ENCODE measurements at places on chromosomes 7 and 10.
A peak's percentile ranks its signal among the peaks of the same experiment; 100 is the strongest.

GRCh38 chr7:133354546-133355324, 101.9 kb downstream of the EXOC4 start:
- no peak for DNase-seq

DNA sequence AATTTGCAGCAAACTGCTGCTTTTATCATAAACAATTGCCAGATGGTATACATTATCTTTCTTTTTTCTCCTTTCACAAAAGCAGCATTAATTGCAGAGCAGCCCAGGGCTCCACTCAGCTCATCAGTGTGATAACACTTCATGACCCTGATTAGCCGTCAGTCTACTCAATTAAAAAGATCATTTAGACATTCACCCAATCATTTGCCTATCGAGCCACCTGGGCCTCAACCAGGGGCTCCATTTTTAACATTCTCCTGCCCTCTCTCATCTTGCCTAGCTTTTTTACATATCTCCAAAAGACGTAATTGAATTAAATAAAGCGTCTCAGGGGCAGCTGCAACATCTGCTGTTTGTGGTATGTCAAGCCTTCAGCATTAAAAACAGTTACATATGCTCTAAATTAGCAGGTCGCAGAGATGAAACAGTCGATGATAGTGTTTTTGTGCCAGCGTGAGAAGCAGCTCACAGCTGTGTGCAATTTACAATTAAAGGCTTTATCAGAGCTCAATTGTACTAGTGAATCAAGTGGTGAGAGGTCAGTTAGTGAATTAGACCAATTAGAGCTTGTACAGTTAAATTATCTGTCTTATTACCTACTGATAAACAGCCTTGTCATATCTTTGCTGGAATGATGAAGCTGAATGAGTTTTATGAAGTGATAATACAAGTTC, 522.5 kb downstream of the ETV1 start:
- DNase-seq: no peak

- DNase-seq: no peak
These were observed 183.1 kb upstream of the YAE1 start for GRCh38 chr7:39383136-39383535.

DNA sequence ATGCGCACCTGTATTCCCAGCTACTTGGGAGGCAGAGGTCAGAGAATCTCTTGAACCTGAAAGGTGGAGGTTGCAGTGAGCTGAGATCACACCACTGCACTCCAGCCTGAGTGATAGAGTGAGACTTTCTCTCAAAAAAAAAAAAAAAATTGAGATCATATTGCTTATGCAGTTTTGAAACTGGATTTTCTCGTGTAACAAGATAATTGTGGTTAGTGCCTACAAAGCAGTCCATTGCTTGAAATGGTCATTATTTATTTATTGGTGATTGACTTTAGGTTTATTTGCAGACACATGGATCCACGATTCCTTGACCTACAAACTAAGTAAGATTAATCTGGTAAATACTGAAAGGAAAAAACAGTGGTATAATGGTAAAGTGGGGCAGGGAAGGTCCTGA, 149.8 kb downstream of the TAX1BP1 start:
- DNase-seq: no peak

GRCh38 chr7:116809636-116810266, 52.6 kb upstream of the CAPZA2 start:
- peak; percentile 84 for DNase-seq

DNA sequence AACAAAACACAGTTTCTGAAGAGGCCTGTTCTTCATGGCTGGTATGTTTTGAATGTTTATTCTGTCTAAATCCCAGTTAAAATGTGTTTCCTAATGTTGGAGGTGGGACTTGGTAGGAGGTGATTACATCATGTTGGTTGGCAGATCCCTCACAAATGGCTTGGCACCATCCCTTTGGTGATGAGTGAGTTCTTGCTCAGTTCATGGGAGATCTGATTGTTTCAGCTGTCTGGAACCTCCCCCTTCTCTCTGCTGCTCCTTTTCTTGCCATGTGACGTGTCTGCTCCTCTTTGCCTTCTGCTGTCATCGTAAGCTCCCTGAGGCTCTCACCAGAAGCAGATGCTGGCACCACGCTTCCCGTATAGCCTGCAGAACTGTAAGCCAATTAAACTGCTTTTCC, 383.6 kb upstream of the TPK1 start:
- DNase-seq: no peak

DNA sequence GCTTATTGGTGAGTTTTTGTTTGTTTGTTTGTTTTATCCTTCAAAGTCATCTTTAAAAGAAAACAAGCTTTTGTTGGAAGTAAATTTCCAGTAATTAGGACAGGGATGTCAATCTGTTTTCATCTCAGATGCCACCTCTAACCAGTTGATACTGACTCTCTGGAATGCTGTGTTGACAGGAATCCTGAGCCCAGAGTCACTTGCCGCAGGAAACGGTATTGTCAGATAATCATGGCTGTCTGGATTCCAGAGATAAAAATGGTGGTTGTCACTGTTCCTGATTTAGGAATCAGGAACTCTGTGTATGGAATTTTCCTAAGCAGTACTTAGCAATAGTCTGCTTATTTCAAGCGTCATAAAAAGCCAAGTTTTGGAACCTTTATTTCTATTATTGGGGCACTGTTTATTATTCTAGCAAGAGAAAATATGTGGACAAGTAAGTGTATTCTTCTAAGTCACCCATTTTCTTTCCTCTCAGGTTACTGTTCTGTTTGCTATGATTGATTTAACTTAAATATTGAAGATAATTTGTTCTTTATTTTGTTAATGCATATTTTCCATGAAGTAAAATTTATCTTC, 39.2 kb downstream of the CDC123 start:
- no peak for DNase-seq

DNA sequence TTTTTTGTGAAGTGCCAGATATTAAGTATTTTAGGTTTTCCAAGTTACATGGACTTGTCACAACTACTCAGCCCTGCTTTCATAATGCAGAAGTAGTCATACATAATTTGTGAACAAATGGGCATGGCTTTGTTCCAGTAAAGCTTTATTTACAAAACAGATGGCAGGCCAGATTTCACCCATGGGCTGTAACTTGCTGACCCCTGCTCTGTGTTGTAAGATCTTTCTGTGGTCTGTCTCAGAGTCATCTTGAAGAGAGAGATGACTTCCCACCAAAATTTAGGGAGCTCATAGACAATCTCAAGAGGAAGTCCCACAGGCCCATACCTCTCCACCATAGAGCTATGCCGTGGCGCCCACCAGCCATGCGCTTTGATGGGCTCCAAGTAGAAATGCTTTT, 616.1 kb downstream of the LRMDA start:
- no peak for DNase-seq

DNA sequence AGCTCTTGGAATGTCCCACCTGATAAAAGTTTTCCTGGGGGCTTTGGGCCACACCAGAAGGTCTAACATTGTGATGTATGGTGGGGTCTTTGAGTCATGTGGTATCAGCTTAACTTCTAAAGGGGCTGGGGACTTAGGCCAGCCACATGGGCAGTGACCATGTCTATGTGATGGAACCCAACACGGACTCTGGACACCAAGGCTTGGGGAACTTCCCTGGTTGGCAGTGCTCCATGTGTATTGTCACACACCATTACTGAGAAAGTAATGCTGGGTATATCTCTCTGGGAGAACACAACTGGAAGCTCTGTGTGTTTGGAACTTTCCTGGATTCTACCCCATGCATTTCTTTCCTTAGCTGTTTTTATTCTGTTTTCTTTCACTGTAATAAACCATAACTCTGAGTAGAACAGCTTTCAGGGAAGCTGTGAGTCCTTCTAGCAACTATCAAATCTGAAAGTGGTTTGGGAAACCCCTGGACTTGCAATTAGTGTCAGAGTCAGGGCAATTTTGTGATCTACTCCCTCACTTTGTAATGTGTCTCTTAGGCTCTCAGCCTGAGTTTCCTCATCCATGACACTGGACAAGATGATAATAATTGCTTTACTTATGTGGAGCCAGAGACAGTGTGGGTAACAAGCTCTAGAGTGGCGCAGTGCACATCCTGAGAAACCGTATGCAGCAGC, 28.4 kb upstream of the AGK start:
- DNase-seq: no peak

- peak; percentile 65 for DNase-seq
These were observed 1.6 kb downstream of the PDGFA start for GRCh38 chr7:517774-518629.

GRCh38 chr7:150313367-150313809, 9.8 kb upstream of the LRRC61 start:
- DNase-seq: peak; percentile 33

- no peak for DNase-seq
These were observed 1175.3 kb downstream of the GATA3 start for GRCh38 chr10:9229702-9230244.

DNA sequence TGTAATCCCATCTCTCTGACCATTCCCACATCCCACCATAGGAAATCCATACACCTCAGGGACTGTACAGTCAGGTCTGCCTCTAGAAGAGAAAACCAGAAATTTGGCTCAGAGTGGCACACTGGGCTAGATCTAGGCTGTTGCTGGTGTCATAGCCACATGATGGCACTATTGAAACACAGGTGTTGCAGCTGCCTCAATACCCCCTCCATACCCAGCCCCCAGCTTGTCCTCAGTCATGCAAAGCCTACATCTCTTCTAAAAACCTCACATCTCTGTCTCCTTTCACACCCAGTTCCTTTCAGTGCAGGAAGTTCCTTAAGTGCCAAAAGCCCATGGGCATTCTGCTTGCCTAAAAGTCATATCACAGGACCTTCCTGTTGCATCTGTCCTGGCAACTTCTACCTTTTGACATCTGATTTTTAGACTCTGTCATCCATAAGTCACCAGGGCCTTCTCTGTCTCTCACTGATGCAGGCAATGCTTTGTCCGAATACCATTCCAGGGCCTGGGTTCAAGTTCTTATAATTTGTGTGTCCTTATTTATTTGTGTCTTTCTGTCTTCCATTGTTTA, 27.0 kb upstream of the HIBADH start:
- DNase-seq: peak; percentile 45

GRCh38 chr10:3757638-3758490, 27.1 kb downstream of the KLF6 start:
- DNase-seq: no peak

GRCh38 chr7:22726345-22726906, 574 bp upstream of the IL6 start:
- DNase-seq: peak; percentile 96

GRCh38 chr7:1706721-1707613, 36.9 kb downstream of the ELFN1 start:
- DNase-seq: no peak

DNA sequence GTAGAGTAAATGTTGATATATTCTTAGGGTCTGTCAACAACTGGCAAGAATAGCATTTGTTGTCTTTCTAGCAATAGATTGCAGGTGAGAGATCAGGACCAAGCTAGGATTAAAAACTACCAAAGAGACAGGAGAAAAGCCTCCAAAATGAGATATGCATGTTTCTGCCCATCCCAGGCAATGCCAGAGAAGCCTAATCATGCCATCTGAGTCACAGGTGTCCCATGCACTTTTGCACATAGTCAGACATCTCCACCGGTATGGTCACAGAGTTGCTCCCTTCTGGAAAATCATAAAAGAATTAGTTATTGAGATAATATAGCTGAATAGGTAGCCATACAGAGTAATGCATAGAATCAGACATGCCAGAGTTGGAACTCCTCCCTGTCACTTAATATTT, 50.6 kb downstream of the PDK4 start:
- no peak for DNase-seq

Measured in ACHN (cell line).